ENCODE measurements at places on chromosomes 2 and 18. TPM values are rescaled to one million over a fixed set of nuclear protein-coding genes. Genes with fewer than 3 reads are reported as not detected.

Gene PKDCC
- total RNA-seq = 138 TPM

Gene SERPINB3
- not detected for total RNA-seq

Gene ATOH8
- 29.1 TPM for total RNA-seq

- DNase-seq = no peak
Observed at GRCh38 chr2:75799859-75800258, 89.1 kb upstream of the GCFC2 start.

GRCh38 chr2:102977426-102978090 is 215.7 kb downstream of the TMEM182 start:
- no peak for DNase-seq

GRCh38 chr18:49279487-49279886 is 181.0 kb downstream of the DYM start:
- no peak for DNase-seq

GRCh38 chr2:202950592-202950991 is 38.5 kb downstream of the CARF start:
- no peak for DNase-seq
